ENCODE measurements at places on chromosomes 3 and 15.

GRCh38 chr3:187972454-187972853, 181.5 kb upstream of the LPP start:
- no peak for DNase-seq

- DNase-seq, result no peak
Measured at GRCh38 chr3:72380193-72380592, 468.1 kb downstream of the SHQ1 start.

DNA sequence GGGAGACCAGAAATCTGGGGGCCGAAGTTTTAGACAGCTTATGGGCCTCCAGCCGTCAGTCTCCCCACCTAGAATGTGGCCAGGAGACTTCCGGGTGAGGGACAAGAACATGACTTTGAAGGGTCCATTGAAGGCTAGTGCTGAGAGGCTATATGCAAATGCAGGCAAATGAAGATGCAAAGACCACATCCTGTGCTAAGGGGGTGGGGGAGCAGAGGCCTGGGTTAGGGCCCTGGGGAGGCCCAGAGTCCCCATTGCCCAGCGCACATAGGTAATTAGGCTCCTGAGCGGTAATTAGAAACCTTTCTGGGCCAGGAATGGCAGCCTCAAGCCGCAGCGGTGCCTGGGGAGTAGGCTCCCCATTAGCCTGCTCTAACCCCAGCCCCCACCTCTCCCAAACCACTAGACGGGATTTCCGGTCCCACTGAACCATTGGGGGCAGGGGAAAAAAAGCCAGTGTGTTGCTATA, 6.8 kb downstream of the CSK start:
- no peak for DNase-seq

DNA sequence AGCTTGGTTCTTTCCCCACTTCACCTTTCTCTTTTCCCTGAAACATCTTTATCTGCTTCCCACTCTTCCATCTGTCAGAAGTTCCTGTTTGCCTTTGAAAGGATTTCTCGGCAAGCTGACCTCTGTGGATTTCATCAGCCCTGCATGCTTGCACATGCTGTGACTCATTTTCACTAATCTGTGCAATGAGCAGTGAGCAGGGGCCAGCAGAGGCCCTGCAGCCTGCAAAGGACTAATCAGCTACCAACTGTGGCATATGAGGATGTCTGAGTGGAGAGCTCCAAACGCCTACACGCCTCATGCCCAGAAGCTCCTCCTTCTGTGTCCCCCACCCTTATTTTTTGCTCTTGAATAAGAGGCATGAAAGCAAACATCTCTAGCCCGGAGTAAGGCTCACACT, 333.0 kb upstream of the SEMA6D start:
- DNase-seq, result no peak

- DNase-seq, result no peak
Measured at GRCh38 chr3:148026009-148026588, 616.9 kb downstream of the ZIC1 start.

DNA sequence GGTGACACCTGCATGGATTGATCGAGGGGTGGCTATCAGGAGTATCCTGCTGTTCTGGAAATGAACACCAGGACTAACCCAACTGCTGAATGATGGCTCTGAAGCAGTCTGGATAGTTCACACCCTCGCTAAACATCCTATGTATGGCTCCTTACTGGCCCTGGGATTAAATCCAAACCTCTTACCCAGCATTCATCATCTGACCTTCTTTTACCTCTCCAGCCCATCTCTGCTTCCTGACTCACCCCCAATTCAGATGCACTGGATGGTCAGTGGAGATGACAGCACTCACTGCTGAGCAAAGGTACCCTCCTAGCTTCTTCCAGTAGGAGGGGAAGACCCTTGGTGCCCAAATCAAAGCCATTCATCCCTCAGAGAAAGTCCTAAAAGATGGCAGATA, 235.2 kb upstream of the TRIM42 start:
- no peak for DNase-seq

GRCh38 chr3:77468626-77469020, 428.7 kb downstream of the ROBO2 start:
- no peak for DNase-seq

DNA sequence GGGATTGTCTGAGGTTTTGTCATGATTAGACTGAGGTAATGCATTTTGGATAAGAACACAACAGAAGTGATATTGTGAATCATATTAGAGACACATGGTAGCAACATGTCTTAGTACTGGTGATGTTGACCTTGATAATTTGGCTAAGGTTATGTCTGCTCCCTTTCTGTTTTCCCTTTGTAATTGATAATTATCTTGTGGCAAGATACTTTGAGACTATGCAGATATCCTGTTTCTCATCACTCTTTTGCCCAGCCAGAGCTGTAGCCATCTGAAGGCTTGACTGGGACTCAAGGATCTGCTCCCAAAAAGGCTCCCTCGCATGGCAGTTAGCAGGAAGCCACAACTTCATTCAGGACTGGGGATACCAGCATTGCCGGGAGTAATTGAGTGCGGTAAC, 35.3 kb upstream of the LARS2 start:
- no peak for DNase-seq
